GM23338 (cell line): ENCODE measurements at places on chromosomes 7 and 10.

DNA sequence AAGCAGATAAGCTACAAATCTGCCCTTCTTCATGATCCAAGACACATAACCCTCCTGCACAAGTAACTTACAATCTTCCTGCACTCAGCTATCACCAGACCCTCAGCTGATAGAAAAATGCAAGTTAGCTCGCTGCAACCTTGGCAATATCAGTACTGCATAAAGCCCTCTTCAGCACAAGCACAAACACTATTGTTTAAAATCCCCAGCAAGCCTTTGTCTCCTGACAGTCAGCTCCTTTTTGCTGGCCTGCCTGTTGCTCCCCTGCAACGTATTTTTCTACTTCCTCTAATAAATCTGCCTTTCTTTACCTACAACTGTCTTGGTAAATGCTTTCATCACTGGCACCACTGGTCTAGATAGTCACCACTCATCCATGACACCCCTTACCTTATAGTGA lies 59.8 kb downstream of the BAMBI start:
- DNase-seq = no peak

GRCh38 chr10:114479307-114479706 lies 75.0 kb upstream of the AFAP1L2 start:
- no peak for DNase-seq

DNA sequence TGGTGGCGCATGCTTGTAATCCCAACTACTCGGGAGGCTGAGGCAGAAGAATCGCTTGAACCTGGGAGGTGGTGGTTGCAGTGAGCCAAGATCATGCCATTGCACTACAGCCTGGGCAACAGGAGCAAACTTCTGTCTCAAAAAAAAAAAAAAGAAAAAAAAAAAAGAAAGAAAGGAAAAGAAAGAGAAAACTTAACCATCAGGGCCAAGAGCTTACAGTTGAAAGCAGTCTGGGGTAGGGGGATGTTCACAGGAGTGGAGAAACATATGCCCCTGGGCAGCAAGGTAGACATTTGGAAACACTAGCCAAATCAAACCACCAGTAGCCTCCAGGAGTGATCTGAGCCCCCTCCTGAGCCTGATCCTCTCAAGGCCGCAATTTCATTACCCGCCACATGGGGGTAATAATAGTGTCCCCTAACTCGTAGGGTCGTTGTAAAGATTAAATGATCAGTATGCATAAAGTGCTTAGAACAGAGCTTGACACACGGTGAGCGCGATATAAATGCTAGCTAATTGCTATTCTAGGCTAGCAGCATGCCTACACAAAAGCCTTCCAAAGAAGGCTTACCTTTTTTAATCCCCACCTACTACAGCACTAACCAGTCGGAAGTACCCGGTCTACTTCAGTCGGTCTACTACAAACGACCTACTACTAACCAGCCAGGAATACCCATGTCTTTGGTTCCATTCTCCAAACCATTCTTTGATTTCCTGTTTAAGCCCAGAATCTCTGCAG lies 274.3 kb upstream of the NEBL start:
- DNase-seq = peak; percentile 75

- no peak for DNase-seq
Measured at GRCh38 chr7:38373155-38373554, 99.7 kb upstream of the TARP start.

GRCh38 chr7:99719996-99720769 lies 14.8 kb downstream of the CYP3A7 start:
- no peak for DNase-seq

DNA sequence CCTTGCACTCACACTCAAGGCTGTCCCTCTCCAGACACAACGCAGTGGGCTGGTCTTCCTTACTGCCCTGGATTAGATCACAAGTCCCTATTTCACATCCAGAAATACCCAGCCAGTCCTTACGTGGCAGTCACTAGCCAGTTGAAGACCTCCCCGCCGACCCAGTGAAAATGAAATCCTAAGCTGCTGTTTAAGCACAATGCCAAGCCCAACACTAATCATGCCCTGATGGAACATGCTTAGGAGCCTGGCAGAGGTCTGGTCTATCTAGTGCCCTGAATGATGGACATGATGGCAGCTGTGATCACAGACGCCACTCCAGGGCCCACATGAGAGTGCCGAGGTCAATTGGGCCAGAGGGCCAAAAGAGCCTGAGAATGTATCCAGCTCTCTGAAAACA lies 389.0 kb downstream of the GRID1 start:
- no peak for DNase-seq

DNA sequence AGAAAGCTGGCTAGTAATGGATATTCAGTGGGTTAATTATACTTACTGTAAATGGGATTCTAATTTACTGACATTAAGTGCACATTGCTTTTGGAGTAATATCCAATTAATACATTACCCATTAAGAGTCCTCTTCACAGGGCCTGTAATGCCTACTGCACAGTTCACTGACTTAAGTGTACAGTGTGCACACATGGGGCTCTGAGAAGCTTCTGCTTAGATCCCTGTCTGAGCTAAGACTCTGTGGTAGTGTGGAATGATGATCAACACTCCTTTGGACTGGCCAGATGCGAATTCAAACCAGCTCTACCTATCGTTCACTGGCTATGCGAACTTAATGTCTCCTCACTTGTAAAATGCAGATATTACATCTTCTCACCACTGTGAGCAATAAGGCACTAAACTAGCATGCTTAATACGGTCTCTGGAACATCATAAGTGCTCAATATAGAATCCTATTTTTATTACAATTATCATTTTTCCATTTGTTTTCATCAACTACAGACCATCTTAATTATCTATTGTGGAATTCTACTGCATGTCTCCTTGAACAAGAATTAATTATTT lies 53.8 kb upstream of the SEC61G start:
- no peak for DNase-seq

DNA sequence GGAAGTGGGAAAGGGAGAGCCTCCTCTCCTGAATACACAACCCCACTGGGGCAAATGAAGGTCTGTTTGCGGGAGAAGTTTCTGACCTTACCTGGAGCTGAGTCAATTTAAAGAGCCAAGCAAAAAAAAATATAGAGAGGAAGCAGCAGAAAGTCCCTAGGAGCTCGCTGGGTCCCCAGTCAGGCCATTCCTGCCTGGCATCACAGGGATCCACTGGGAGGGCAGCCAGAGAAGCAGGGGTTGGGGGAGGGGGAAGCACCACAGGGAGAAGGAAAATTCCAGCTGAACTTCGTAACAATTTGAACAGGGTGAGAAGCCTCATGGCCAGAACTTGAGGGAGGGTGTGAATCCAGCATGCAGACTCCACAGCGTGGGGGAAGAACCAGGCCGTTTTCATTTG lies 298.7 kb downstream of the LRRTM3 start:
- no peak for DNase-seq

- DNase-seq = peak; percentile 57
Measured at GRCh38 chr10:18140957-18141845, 977 bp downstream of the CACNB2 start.

DNA sequence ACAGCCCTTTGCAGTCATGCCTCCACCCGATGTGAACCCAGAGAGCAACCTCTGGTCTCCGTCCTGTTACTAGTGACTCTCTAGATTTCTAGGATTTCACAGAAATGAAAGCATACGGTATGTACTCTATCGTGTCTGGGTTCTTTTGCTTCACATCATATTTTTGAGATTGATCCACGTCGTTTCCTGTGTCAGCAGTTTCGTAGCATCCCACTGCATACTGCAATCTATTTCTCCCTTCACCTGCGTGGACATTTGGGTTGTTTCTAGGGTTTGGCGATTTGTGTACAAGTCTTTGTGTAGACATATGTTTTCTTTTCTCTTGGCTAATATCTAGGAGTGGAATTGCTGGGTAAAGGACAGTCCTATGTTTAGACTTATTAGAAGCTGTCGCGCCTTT lies 119.8 kb upstream of the PCBD1 start:
- DNase-seq = no peak

- no peak for DNase-seq
Measured at GRCh38 chr10:7487528-7487927, 76.7 kb upstream of the SFMBT2 start.
